Fibroblast of the aortic adventitia (primary cell): ENCODE measurements at places on chromosomes 16 and 17. TPM values are rescaled to one million over a fixed set of nuclear protein-coding genes. Genes with fewer than 3 reads are reported as not detected.

Gene CA7
- total RNA-seq = not detected in 2 replicates

Gene KRTAP4-9
- total RNA-seq = not detected in 2 replicates

Gene CNEP1R1
- 19.1 and 38.5 TPM in 2 replicates for total RNA-seq

Gene KRT20
- total RNA-seq = not detected in 2 replicates

Gene TPSD1
- not detected in 2 replicates for total RNA-seq

Gene CACNG5
- total RNA-seq = not detected in 2 replicates
